ENCODE measurements at places on chromosomes 3 and 15. TPM values are rescaled to one million over a fixed set of nuclear protein-coding genes. Genes with fewer than 3 reads are reported as not detected.
A peak's percentile ranks its signal among the peaks of the same experiment; 100 is the strongest.

Gene BFSP2
- 1.3 TPM for polyA plus RNA-seq

DNA sequence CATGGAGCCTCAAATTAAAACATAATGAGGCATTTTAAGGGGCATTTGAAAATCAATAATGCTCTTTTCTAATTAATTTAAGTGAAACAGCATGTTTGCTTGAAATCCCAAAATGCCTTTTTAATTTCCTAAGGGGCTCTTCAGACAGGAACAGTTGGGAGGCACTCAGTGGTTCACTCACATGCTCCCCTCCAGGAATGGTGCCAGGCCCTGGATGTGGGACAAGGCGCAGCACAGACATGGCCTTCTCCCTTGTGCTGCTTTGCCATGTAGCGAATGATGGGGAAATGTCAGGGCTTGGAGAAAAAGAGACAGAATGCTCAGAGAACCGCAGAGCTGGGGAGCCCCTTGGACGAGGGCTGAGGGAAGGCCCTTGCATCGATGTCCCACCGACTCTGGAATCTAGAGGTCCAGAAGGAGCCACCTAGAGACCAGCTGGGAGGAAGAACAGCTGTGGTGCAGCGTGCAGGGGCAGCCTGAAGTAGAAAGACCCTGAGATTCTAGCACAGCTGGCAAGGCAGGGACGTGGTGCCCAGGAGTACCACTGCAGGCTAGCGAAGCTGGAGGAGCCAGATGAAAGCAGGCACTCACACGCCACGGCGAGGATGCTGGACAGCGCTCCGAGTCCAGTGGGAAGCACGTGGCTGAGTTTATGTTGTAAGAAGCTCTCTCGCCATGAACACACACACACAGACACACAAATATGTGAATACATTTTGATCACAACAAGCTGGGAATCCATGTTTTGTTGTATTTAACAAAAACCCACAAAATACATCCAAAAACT is 27.0 kb downstream of the NSMCE3 start:
- H3K27me3 ChIP-seq: no peaks in the 10 kb centered on the region
- no peaks in the 10 kb centered on the region for H3K4me1 ChIP-seq
- DNase-seq: no peak
- no peak overlapping the region for H3K27ac ChIP-seq
- no peak overlapping the region for H3K4me3 ChIP-seq

Gene SCG3
- polyA plus RNA-seq: not detected

DNA sequence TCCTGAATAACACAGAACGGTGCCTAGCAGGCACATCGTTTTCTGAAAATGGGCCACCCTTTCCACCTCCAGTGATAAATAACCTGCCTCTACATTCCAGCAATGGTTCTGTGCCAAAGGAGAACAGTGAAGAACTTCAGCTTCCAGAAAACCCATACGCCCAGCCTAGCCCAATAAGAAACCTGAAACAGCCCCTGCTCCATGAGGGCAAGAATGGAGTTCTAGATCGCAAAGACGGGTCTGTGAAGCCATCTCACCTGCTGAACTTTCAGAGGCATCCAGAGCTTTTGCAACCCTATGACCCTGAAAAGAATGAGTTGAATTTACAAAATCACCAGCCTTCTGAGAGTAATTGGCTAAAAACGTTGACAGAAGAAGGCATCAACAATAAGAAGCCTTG is 61.9 kb downstream of the CGNL1 start:
- H3K4me3 ChIP-seq: no peak overlapping the region
- H3K4me1 ChIP-seq: no peaks in the 10 kb centered on the region
- no peak for DNase-seq

DNA sequence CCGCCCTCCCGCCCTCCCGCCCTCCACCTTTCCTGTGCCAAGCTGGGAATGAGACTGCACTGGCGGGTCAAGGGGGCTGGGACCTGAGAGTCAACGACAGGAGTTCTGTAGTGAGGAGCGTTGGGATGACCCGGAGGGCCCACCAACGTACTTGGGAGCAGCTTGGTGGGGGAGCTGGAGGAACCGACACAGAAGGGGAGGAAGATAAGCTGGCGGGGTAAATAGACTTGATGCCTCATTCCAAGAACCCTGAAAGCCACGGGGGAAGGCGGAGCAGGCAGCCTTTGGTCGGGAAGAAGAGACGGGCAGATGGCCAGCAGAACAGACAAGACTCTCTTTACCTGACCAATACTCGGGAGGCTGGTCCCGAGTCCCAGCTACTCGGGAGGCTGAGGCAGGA is 277 bp downstream of the FMN1 start:
- no peaks in the 10 kb centered on the region for H3K27me3 ChIP-seq
- peaks cover 7% of the 10 kb centered on the region for H3K4me1 ChIP-seq
- no peak overlapping the region for H3K27ac ChIP-seq
- H3K4me3 ChIP-seq: peak overlapping the region; percentile 36
- DNase-seq: no peak
- no peaks in the 10 kb centered on the region for H3K36me3 ChIP-seq

DNA sequence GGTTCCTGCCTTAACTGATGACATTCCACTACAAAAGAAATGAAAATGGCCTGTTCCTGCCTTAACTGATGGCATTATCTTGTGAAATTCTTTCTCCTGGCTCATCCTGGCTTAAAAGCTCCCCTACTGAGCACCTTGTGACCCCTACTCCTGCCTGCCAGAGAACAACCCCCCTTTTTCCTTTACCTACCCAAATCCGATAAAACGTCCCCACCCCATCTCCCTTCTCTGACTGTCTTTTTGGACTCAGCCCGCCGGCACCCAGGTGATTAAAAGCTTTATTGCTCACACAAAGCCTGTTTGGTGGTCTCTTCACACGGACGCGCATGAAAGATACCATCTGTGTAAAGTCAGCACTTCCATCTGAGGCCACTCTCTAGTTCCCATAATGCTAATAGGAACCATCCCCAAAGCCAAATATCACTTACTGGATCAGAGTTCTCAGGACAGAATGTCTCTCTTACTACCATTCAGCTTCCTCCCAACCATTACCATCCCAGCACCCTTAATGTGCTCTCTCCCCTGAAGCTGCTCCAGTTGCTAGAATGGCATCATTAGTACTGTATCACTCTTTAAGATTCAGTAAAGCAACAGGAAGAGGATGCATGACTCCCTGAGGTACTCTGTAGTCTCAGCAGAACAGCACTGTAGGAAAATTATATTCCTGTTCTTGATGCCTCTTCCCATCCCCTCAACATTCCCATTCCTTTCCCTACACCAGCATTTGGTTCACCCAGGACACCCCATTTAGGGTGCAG is 2.3 kb upstream of the HRG start:
- no peak for DNase-seq
- peaks cover 3% of the 10 kb centered on the region for H3K27me3 ChIP-seq
- H3K4me1 ChIP-seq: no peaks in the 10 kb centered on the region

DNA sequence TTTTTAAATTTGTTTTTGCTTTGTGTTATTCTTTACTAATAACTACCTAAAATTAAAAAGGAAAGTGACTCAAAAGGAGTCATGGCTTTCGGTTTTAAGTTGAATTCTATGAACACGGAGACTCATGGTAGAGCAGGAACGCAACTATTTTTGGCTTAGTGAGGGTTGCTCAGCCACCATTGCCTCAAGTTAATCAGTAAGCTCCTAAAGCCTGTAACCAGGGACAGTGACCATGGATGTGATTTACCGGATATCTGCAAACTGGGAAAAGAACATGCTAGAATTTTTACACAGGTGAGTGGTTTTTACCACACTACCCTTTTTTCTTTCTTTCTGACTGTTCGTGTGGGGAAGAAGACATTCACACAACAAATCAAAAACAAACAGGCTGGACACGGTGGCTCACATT is 11.8 kb downstream of the SLC12A8 start:
- H3K36me3 ChIP-seq: no peaks in the 10 kb centered on the region
- DNase-seq: no peak
- H3K27ac ChIP-seq: no peak overlapping the region
- no peaks in the 10 kb centered on the region for H3K4me1 ChIP-seq

DNA sequence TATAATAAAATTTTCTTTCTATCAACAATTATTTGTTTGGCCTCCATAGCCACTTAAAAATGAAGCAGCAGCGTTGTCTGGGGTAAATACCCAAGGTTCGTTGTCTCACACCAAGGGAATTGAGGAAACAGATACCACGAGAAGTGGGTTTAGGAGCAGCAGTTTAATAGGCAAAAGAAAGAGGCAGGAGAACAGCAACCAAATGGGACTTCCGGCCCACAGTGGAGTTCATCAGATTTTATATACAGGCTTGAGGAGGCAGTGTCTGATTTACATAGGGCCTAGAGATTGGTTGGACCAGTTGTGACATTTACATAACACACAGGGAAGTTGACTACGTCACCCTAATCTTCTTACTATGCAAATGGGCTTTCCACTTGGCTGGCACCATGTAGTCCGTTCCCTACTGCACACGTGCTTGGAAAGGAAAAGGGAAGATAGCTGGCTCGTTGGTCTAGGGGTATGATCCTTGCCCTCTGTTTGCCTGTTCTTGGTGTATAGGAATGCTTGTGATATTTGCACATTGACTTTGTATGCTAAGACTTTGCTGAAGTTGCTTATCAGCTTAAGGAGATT is 61.5 kb upstream of the SETMAR start:
- H3K4me1 ChIP-seq: no peaks in the 10 kb centered on the region
- DNase-seq: no peak
- no peaks in the 10 kb centered on the region for H3K36me3 ChIP-seq
- no peak overlapping the region for H3K27ac ChIP-seq
- no peaks in the 10 kb centered on the region for H3K27me3 ChIP-seq
- H3K4me3 ChIP-seq: no peak overlapping the region

- no peak overlapping the region for H3K4me3 ChIP-seq
- DNase-seq: no peak
- no peaks in the 10 kb centered on the region for H3K27me3 ChIP-seq
- H3K36me3 ChIP-seq: no peaks in the 10 kb centered on the region
- H3K27ac ChIP-seq: no peak overlapping the region
Measured at GRCh38 chr3:124861041-124861440, 26.1 kb downstream of the ITGB5 start.

Gene TM4SF18
- not detected for polyA plus RNA-seq

- no peak overlapping the region for H3K27ac ChIP-seq
- no peak overlapping the region for H3K4me3 ChIP-seq
- H3K36me3 ChIP-seq: peaks cover 28% of the 10 kb centered on the region
Measured at GRCh38 chr15:60374628-60375081, 23.1 kb downstream of the ANXA2 start.

Gene FAH
- polyA plus RNA-seq: 8.9 TPM

Gene AADAC
- polyA plus RNA-seq: not detected

GRCh38 chr3:89145995-89146394 is 38.6 kb downstream of the EPHA3 start:
- no peaks in the 10 kb centered on the region for H3K27me3 ChIP-seq
- DNase-seq: no peak
- no peak overlapping the region for H3K4me3 ChIP-seq
- H3K27ac ChIP-seq: no peak overlapping the region

Gene GOLGA8A
- polyA plus RNA-seq: 7.5 TPM

GRCh38 chr3:48466386-48467109 is 20.0 kb downstream of the ATRIP start:
- peaks cover 20% of the 10 kb centered on the region for H3K36me3 ChIP-seq
- peak overlapping the region; percentile 94 for H3K4me3 ChIP-seq
- H3K4me1 ChIP-seq: peaks cover 63% of the 10 kb centered on the region
- no peaks in the 10 kb centered on the region for H3K27me3 ChIP-seq
- peak overlapping the region; percentile 86 for H3K27ac ChIP-seq
- DNase-seq: peak; percentile 61

GRCh38 chr3:95097493-95097892 is 1034.6 kb downstream of the NSUN3 start:
- DNase-seq: no peak
- no peaks in the 10 kb centered on the region for H3K36me3 ChIP-seq
- no peak overlapping the region for H3K4me3 ChIP-seq
- H3K4me1 ChIP-seq: no peaks in the 10 kb centered on the region
- H3K27me3 ChIP-seq: no peaks in the 10 kb centered on the region

GRCh38 chr3:177731644-177732268 is 534.5 kb upstream of the TBL1XR1 start:
- H3K36me3 ChIP-seq: no peaks in the 10 kb centered on the region
- H3K4me1 ChIP-seq: no peaks in the 10 kb centered on the region
- H3K27me3 ChIP-seq: no peaks in the 10 kb centered on the region
- no peak overlapping the region for H3K27ac ChIP-seq
- H3K4me3 ChIP-seq: no peak overlapping the region
